GM12892 (cell line): ENCODE measurements at places on chromosomes 7 and 10.

DNA sequence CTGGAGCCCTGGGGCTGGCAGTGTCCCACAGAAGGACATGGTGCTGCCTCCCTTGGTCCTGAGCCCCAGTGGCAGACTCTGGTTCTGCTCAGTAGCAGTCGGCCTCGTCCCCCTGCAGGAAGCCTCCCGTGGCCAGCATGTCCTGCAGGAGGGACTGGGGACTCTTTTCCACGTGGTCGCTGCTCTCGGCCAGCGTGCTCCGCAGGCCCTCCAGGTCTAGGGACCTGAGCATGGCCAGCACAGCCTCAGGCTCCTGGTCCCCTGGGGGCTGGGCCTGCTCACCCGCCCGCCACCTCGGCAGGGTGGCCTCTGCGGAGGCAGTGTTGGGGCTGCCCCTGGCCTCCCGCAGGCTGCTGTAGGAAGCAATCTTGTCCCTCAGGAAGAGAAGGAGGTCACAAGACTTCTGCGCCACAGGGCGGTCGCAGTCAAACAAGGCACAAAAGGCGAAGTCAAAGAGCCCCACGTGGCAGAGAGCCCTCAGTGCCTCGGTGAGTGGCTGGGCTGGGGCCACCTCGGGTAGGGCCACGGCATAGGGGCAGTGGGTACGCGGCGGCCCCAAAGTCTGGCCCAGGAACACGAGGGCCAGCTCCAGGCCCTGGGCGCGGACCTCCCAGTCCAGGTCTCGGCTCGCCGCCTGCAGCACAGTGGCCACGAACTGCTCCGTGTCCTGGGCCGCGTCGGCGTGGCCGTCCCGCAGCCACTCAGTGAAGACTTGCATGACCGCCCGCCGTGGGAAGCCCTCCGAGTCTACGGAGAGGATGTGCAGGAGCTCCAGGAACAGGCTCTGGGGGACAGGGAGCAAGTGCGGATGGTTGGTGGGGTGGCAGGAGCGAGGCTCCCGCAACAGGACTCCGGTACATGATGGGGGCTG lies 17.1 kb downstream of the BRAT1 start:
- no peak for DNase-seq

DNA sequence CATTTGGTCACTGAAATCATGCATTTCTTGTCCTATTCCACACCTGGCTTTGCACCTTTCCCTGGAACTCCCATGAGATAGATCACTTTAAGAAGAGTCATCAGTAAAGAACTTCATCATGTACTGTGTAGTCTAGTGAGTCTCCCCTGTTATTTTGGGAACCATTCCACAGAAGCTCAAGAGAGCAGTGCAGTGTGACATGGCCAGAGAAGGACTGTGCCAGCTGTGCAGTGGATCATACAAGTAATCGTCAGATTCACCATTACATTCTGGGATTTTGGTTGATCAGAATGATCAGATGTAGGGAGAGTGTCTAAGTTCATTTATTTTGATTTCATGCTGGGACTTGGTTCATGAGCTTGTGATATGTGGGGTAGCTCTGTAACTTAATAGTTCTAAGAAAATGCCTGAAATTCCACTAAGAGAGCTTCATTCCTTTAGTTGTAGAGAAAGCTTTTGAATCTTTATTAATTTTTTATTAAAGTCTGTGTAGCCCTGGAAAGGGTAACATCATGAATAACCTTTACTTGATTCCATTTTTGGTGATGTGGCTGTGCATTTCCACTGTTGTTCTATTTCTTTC lies 166.8 kb downstream of the SUGCT start:
- no peak for DNase-seq

GRCh38 chr7:134153493-134154136 lies 26.5 kb downstream of the LRGUK start:
- no peak for DNase-seq

DNA sequence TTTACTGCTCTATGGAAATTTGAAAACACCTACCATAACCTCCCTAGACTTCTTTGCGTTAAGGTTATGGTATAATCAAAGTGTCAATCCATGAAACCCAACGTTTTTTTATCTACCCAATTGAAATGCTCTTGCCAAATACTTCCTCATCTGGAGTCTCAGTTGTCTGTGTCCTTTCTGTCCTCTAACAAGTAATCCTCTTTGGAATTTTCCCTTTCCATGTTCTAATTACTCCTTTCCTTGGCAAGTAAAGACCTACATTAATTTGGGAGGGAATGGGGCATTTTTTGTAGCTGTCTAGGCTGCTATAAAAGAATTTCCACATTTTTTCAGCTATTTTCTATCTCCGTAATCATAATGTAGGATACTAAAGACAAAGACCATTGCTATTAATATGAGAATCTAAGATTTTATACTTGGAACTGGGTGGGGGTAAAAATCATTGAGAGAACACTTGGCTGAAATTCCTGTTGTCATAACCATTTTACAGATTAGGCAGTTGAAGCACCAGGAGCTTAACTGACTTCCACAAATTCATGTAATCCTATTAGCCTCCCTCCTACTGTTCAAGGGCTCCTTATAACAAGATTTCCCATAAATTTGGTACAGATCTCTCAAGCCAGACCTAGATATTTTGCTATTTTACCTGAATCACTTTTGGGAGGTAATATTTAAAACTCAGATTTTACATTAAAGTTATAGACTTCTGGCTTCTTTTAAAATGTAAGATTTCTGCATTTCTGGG lies 1307.6 kb downstream of the XPNPEP1 start:
- no peak for DNase-seq
